ENCODE measurements at places on chromosomes 11 and 22. TPM values are rescaled to one million over a fixed set of nuclear protein-coding genes. Genes with fewer than 3 reads are reported as not detected.

GRCh38 chr11:108035690-108036089 is 27.0 kb downstream of the CUL5 start:
- no peak for DNase-seq
- no peak overlapping the region for H3K4me3 ChIP-seq
- no peak overlapping the region for H3K27ac ChIP-seq
- peaks cover 27% of the 10 kb centered on the region for H3K36me3 ChIP-seq

- no peaks in the 10 kb centered on the region for H3K36me3 ChIP-seq
- H3K27ac ChIP-seq: no peak overlapping the region
- no peaks in the 10 kb centered on the region for H3K4me1 ChIP-seq
- DNase-seq: no peak
Measured at GRCh38 chr11:44005956-44006355, 41.8 kb upstream of the ACCSL start.

GRCh38 chr11:23540101-23540561 is 679.9 kb upstream of the CCDC179 start:
- H3K4me1 ChIP-seq: no peaks in the 10 kb centered on the region
- no peak overlapping the region for H3K27ac ChIP-seq
- no peak overlapping the region for H3K4me3 ChIP-seq
- no peaks in the 10 kb centered on the region for H3K36me3 ChIP-seq
- no peak for DNase-seq
- H3K27me3 ChIP-seq: no peaks in the 10 kb centered on the region

GRCh38 chr11:95283650-95284049 is 52.6 kb upstream of the SESN3 start:
- H3K4me3 ChIP-seq: no peak overlapping the region
- no peak for DNase-seq
- no peak overlapping the region for H3K27ac ChIP-seq
- H3K36me3 ChIP-seq: no peaks in the 10 kb centered on the region
- H3K4me1 ChIP-seq: no peaks in the 10 kb centered on the region

DNA sequence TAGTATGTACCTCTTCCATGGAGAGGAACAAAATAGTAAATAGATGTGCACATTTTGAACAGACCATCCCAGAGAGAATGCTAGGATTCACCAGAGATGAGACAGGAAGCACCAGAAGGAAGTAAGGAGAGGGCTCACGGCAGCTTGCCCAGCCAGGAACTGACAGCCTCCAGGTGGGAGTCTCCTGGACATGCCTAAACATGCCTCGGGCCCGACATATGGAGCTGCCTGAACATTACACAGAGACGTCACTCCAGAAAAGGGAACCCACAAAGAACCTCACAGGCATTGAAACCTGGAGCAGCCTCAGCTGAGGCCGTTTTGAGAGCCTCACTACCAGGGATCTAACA is 67.4 kb downstream of the BRD1 start:
- no peak overlapping the region for H3K4me3 ChIP-seq
- DNase-seq: no peak
- H3K36me3 ChIP-seq: no peaks in the 10 kb centered on the region

Gene UPK3A
- total RNA-seq: not detected

Gene PITPNB
- 73.8 TPM for total RNA-seq
